ENCODE measurements at places on chromosomes 7 and 10.

GRCh38 chr7:102138676-102139075, 148.0 kb upstream of the SH2B2 start:
- DNase-seq, result no peak

GRCh38 chr7:129503725-129504124, 1.4 kb downstream of the SMKR1 start:
- no peak for DNase-seq

DNA sequence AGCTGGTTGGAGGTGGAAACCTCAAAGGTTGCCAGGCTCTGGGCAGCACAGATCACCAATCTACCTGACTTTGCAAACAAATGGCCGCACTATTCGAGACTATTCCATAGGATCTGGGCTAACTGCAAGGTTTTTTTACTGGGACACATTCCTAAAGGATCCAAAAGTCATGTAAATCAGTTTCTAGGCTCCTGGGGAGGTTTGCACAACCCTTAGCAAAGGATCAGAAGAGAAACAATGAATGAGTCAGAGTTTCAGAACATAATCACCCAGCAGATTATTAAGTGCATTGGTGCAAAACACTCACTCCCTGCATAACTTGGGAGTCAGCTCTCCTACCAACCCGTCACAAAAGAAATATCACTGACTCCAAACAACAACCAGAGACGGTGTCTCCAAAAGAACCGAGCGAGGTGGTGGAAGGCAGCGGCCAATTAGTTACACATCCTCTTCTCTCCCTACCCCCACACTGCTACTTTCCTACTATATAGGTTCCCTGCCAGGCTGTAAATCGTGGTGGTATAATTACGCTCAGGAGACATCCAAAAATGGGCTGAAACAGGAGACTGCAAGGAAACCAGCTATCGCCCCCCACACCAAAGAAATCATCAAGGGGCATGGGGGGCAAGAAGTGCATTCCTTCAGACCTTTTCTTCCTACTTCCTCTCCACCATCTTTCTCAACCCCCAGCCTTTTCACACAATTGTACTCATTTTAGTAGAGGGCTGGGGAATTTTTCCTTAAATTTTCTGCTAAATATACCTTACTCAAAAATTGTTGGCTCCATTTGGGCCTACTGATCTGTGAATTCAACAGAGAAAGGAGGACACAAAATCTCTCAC, 3.2 kb downstream of the UBE2H start:
- peak; percentile 33 for DNase-seq

- no peak for DNase-seq
These were observed 402.8 kb upstream of the PODXL start for GRCh38 chr7:131959106-131959812.

DNA sequence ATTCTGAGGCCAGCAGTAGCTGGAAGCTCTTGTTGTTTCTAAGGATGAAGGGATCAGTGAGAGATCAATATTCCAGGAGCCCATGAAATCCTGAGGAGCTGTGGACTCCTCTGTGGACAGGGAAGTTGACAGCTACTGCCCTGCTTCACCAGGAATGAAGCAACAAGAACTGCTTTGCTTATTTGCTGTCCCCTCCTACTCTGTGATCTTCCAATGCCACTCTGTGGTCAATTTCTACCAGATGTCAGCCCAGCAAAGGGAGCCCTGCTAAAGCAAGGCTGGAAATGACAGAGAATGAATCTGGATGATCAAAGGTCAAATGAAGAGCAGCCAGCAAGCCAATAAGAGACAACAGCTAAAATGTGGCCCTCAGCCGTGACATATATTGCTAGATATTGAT, 227.5 kb upstream of the CHRM2 start:
- DNase-seq, result no peak

- DNase-seq, result no peak
These were observed 686.9 kb downstream of the NXPH1 start for GRCh38 chr7:9120331-9120730.

DNA sequence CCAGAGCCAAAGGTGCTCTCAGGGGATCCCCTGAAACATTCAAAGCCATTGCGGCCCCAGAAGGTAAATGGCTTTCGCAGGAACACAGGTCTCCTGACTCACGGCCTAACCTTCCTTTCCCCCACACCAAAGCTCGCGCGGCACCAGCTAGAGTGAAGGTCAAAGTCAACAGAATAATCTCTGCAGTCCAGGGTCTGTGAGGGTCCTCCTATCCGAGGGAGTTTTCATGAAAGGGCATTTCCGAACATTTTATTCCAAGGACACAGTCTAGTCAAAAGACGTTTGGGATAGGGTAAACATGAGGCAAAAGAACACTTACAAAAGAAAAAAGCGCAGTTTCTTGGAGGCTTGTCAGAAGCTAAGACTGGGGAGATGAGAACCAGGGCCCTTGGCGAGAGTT, 559 bp upstream of the STEAP2 start:
- DNase-seq, result no peak

DNA sequence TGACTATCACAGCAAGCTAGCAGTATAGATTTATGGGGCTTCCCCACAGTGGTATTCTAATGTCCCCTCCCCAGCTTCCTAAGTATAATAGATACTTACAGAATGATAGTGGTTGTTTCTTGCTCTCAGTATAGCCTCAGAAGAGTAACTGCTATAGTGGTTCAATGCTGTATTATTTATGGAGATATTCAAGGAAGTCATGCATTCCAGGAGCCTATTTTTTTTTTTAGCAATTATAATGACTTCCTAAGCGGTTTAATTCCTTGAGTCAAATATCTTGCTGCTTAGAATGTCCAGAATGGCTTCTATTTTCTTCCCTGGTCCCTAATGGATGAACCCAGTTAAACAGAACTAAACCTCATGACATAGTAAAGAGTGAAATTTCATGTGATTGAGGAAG, 451.5 kb upstream of the SEMA3D start:
- no peak for DNase-seq

DNA sequence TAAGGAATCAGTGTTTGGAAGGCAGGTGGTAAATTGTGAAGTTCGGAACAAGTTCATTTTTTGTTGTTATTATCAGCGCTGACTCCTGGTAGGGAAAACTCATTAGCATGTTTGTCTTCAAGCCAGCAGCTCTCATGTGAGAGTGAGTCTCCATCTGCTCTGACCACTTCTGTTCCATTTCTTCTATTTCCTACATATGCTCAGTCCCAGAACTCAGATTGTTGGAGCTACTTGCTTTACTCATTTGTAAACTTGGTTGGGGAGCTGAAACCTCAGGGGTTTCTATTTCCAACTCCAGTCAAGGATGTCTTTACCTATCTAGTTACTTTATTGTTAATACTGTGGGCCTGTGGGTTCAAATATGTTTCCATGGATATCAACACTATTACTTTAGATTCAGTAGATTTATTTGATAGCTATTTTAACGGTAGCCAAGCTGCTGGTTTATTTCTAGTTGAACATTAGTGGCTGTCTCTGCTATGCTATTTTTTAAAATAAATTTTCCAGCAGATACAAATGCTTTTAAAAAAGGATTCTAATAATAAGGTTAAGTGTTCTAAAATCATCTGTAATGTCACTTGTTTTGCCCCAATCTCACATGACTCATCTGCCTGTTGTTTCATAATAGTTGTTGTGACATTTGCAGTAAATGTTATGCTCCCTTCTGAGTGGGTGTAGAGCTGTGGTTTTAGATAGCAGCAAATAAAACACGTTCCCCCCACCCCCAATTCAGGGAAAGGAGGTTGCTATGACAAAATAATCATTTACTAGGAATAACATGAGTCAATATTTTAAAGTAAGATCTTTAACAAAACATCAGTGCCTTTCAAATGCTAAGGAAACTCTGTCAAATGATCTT, 143.3 kb downstream of the HDAC9 start:
- DNase-seq, result no peak

GRCh38 chr7:71290452-71290851, 158.5 kb downstream of the GALNT17 start:
- no peak for DNase-seq

DNA sequence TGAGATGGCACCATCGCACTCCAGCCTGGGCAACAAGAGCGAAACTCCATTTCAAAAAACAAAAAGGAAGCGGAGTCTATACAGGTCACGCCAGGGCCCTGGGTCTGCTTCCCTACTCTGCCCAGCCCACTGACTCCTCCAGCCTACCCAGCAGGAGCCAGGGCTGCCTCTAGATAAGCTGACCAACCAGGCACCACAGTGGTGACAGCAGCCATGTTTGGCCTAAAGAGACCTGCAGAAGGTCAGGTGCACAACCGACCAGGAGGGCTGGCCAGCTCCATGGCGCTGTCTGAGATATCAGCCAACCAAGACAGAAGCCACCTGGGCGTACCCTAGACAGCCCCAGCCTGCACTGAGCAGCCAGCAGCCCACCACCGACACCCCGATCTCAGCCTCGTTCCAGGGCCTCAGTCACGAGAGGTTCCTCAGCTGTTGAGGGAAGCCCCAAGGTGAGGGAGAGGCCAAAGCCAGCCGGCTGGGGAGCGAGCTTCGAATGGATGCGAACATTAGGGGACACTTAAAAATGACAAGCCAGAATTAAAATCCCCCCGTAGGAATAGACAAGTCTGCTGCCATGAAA, 24.4 kb upstream of the PWWP2B start:
- DNase-seq, result peak; percentile 15

DNA sequence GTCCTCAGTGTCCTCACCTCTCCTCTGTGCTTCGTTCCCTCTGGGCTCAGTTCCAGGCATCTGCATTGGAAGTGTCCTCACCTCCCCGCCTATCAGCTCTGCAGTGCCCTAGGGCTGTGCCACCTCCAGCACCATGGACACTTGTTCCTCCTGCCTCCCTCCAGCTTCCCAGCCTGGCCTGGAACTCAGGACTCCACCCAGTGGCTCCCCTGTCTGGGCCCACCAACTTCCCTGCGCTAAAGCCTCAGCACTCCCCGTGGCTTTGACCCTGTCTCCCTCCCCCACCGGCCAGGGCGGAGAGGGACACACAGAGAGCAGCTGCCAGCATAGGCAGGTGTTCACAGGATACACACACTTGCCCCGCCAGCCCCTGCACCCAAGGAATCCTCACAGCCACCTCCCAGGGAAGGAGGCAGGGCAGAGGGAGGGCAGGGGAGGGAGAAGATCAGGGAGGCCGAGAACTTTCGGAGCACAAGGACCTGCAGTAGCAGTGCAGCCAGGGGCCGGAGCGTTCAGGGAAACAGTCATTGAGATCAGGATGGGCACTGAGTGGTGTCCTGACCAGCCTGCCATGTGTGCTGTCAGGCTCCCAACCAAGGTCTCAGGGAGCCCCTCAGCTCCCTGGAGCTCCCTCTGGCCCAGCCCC, 31.3 kb downstream of the ANXA8 start:
- no peak for DNase-seq

GRCh38 chr10:100293066-100293465, 6.6 kb upstream of the BLOC1S2 start:
- no peak for DNase-seq

DNA sequence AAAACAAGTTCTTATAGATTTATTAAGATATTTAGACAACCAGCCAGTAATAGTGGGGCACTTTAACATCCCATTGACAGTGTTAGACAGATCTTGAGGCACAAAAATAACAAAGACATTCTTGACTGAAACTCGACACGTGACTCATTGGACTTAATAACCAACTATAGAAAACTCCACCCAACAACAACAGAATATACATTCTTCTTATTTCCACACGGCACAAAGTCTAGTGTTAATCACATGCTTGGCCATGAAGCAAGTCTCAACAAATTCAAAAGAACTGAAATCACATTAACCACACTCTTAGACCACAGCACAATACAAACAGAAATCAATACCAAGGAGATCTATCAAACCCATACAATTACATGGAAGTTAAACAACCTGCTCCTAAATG, 138.1 kb downstream of the ARL5B start:
- no peak for DNase-seq

DNA sequence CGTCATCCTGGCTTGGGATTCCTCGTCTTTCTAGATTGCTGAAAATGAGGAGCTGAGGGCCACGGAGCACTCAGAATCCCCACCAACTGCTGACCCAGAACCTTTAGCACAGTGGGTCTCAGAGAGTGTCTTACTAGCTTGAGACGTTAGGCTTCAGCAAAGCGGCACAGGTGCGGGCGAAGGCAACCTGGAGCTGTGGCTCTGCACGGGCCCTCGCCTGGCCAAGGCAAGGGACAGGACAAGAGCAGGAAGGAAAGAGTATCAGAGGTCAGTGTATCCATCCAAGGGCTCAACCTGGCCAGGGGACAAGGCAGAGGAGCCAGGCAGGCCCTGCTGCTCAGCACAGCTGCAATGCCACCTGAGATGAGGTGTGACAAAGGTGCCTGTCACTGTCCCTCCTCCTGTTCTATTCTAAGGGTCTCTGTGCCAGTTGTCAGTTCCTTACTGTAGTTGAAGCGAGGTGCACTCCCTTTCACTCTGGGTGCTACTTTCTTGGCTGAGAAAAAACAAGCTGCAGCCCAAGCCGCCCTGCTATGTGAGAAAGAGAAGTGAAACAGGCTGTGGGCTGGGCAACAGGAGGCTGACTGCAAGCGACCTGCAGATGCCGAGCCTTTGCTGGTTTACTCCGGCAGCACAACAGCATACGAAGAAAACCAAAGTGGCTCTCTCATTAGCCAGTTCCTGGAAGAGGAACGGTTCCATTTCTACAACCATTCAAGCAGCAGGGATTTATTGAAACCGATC, 33.3 kb upstream of the KDM7A start:
- peak; percentile 44 for DNase-seq

DNA sequence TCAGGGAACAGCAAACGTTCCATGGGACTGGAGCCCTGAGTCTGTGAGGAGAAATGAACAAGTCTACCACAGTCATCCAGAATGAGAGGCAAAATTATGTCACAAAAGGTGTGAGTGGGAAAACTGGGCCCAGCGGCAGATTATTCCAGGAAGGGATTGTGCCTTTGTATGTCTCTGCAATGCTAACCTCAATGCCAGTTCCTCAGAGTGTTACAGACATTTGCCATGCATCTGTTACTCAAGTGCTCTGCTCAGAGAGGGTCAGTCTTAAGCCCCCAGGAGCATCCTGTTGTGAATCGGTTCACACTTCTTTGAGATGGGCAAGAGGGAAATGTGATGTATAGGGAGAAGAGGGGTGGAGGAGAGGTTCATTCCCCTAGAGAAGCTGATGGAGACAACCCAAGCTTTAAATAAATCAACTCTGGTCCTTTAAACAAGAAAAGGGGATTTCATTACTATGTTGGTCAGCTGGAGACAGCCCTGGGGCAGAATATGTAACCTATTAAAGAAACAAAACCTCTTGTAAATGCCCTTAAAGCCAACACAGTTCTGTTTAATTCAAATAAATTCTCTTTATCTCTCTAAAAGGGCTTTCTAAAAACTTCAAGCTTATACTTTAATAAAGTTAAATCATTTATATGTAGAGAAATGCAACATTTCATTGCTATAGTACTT, 85.9 kb upstream of the GRB10 start:
- no peak for DNase-seq

- DNase-seq, result no peak
These were observed 77.1 kb downstream of the MPLKIP start for GRCh38 chr7:40057292-40057691.

DNA sequence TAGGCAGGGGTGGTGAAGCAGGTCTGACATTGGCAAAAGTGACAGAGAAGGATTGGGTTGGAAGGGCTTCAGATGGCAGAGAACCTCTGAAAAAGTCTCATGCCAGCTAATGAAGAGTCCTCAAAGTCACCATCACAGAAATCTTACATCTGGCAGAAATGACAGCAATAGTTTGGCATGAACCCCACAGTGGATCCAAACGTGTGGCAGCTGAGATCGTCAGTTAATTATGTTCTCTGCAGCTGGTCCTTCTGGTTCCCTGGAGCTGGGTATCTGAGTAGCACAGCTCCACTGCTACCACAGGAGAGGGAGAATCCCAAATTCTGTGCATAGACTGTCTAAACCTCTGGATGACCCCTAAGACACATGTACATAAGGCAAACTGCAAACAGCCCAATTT, 73.4 kb downstream of the ALOX5 start:
- DNase-seq, result no peak

- DNase-seq, result no peak
These were observed 28.0 kb downstream of the MICU1 start for GRCh38 chr10:72597897-72598296.

Data from activated naive CD8-positive, alpha-beta T cell treated with anti-CD3 and anti-CD28 coated beads, Interleukin-2, amount 10 ng/mL, durations not matched to agents 7 days and 5 days (primary cell).